HEK293T (cell line): ENCODE measurements at places on chromosomes 7 and 10.

GRCh38 chr7:134654104-134654775, 7.6 kb downstream of the BPGM start:
- DNase-seq: no peak

DNA sequence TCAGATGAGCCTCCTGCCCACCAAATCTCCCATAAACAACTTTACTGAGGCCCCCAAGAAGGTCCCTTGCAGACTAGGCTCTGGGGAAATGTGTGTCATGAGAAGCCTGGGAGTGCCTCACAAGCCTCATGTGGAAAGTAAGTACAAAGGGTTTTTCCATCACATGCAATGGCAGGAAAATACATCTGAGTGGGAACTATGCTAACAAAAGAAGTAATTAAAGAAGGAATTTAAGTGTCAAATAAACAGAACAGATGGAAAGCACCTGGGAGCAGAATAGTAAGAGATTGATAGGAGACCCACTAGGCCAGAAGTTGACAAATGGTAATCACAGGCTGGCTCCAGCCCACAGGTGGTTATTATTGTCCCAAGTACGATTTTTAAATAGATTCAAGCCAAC, 20.5 kb downstream of the GSAP start:
- no peak for DNase-seq

DNA sequence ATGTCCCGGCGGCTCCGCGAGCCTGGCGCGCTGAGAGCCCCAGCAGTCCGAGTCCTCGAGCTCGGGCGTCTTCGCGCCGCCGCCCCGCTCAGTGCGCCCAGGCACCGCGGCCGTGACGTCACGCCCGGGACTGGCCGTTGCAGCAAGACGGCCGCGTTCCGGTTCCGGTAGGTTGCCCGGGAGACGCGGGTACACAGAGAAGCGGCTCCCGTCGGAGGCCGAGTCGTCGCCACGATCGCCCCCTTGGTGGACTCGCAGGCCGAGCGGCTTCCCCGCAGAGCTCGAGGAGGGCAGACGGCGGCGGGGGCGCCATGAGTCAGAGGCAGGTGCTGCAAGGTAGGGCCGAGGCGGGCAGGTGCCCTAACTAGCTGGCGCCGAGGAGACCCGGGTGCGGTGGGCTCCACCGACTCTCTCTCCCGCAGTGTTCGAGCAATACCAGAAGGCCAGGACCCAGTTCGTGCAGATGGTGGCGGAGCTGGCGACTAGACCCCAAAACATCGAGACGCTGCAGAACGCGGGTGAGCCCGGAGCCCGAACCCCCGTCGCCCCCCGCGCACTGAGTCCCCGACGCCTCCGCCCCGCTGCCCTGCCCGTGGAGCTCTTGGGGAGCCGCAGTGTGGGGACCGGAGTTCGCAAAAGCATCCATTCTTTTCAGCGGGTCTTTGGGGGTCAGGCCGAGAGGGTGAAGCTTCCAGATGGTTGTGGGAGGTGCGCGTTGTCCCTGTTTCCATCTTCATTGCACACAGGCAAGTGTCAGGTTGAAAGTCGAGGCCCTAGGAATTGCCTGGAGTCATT, at the start of gene SPAG6:
SPAG6 (plus strand) TSS at position 196 of the 795 bp plus-strand sequence; CDS start at position 312, 116 bp downstream.
- no peak for DNase-seq

- DNase-seq: no peak
Measured at GRCh38 chr10:44008270-44008916, 359.7 kb upstream of the ZNF32 start.
